ENCODE measurements at places on chromosomes 2 and 18.
A peak's percentile ranks its signal among the peaks of the same experiment; 100 is the strongest.

DNA sequence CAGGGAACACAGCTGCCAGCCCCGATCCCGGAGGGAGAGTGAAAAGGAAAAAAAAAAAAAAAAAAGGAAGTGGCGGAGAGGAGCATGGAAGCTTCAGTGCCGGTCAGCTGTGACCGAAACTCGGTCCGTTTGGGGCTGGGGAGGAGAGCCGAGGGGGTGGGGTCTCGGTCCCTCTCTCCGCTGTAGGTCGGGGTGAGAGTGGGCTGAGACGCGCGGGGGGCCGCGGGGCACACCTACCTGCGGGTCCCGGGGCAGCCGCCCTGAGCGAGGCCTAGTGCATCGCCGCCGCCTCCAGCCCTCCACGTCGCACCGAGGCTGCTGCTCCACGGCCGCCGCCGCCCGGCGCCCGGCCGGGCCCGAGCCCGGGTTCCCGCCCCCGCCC is 536 bp downstream of the VPS54 start:
- DNase-seq, result peak; percentile 59

GRCh38 chr18:79802298-79802697 is 4.6 kb downstream of the KCNG2 start:
- no peak for DNase-seq

- DNase-seq, result no peak
These were observed 148.5 kb downstream of the FHOD3 start for GRCh38 chr18:36446059-36446458.

DNA sequence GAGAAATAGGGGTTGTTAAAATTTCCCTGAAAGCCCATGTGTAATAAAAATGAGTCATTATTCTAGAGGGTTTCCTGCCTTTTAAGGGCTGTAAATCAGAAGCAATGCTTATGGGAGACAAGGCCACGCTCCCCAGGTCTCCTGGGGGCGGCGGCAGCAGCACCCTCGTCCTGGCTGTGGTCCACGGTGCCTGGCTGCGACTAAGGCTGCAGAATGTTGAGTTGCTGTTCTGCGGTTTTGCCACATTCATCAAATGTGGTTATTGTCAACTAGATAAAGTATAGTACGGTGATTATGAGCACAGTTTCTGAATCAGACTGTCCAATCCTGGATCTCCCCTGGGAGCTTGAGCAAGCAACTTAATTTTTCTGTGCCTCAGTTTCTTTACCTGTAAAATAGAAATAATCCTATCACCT is 11.9 kb upstream of the AGFG1 start:
- no peak for DNase-seq

DNA sequence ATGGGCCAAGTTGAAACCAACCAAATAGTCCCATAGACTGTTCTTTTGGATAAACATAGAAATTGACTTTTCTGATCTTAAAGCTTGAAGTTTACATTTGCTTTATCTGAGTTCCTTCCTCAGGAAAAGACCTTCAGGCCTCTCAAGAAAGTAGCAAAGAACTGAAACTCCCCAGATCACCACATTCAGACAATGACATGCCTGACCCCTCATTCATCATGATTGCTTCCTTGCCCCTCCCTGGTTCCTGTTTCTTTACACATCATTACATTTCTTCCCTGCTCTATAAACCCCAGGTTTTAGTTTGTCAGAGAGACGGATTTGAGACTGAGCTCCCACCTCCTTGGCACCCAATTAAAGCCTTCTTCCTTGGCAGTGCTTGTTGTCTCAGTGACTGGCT is 83.6 kb upstream of the ST3GAL5 start:
- DNase-seq, result no peak

All from substantia nigra (tissue), 51 donors.